ENCODE measurements at places on chromosomes 3 and 15. TPM values are rescaled to one million over a fixed set of nuclear protein-coding genes. Genes with fewer than 3 reads are reported as not detected.

The UROC1 gene
- total RNA-seq: not detected

The FGF12 gene
- total RNA-seq: 1.5 TPM

DNA sequence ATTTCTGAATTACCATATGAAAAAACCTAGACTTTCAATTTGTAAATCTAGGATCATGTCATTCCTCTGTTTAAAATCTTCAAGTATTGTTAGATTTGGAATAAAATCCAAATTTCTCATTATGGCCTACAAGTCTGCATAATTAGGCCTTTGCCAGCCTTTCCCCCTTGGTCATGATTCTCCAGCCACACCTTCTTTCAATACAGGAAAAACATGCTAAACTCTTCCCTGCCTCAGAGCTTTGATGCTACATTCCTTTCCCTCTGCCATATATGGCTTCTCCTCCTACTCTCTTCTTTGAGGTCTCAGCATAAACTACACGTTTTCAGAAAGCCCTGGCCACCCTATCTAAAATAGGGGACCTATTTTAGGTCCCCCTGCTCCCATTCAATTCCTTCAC is 48.5 kb downstream of the TM6SF1 start:
- no peak for DNase-seq

DNA sequence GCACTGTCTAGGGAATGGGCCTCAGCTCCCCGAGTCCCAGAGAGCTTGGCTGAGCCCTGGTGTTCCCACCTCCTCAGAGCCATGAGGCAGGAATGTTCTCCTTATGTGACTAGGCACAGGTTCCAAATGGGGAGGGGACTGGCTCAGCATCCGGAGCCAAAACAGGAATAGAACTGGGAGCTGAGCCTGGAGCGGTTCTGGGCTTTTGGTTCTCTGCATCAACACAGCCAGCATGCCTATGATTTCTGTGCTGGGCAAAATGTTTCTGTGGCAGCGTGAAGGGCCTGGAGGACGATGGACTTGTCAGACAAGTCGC is at the start of gene FAM131A:
TSS of gene FAM131A (plus strand) at position 202 of the 316 bp plus-strand sequence. CDS start at position 233, 31 bp downstream.
- DNase-seq: no peak

- no peak for DNase-seq
Observed at GRCh38 chr3:114896978-114897377, 250.1 kb downstream of the ZBTB20 start.

DNA sequence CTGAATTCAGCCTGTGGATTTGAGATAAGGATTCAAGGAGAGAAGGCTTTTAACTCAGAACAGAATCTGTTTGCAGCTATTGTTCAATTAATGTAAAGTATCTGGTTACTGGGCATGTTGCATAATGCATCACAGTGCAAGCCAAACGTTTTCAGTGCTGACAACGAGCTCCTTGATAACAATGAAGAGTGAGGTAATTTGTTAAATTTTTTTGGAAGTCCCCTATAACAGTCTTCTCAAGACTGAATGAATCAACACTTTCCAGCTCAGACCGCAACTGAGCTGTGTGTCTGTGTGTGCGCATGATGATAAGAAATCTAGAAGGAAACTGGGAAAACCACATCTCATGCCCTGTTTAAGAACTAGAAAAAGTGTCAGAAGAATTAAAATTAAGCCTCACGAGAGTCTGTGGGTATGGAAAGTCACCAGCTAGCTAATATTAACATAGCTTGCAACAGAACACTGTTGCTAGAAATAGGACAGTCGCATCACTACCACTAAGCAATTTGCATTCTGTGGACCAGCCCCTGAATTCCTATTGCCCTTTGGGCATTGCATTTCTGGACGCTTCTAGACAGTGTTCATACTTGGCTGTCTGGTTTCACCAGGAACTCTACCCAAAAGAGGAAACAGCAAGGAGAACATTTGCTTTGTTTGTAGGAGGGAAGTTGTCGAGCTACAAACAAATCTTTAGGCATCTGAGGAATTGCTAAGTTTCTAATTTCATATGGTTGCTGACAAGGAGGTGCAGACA is 43.7 kb upstream of the ATP2C1 start:
- no peak for DNase-seq

GRCh38 chr15:83207009-83207659 is 489 bp downstream of the HDGFL3 start:
- no peak for DNase-seq
